ENCODE measurements at places on chromosomes 16 and 17.

DNA sequence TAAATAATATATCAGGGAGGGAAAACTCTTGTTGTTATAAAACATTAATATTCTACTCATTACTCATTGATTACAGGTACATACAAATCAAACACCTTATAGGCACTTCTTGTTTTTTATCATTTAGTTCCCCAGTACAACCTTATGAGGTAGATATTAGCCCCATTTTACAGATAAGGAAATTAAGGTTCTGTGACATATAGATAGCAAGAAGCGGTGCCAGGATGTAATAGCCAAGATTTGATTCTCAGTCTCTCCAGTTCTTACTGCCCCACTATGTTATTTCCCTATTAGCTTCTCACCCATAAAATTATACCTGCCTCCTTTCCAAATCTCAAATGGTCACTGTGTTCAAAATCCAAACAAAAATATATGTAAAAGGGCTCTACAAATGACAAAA, 36.9 kb downstream of the CMTM3 start:
- no peak for DNase-seq

DNA sequence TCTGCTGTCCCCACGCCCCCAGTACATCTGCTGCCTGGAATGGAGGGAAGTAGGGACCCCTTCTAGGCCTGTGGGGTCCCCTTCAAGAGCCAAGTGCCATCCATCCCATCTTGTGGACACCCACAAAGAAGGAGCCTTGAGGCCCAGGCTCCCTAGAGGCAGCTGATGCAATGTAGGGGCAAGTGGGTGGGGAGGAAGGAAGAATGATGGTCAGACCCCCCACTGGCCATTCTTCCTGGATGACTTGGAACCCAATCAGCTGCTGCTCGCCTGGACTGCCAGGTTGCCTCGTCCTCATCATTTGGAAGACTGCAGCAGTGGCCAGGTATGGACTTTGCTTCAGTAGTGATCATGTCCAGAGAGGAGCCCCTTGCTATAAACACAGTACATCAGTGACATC, 48.9 kb downstream of the SMPD3 start:
- DNase-seq, result no peak

DNA sequence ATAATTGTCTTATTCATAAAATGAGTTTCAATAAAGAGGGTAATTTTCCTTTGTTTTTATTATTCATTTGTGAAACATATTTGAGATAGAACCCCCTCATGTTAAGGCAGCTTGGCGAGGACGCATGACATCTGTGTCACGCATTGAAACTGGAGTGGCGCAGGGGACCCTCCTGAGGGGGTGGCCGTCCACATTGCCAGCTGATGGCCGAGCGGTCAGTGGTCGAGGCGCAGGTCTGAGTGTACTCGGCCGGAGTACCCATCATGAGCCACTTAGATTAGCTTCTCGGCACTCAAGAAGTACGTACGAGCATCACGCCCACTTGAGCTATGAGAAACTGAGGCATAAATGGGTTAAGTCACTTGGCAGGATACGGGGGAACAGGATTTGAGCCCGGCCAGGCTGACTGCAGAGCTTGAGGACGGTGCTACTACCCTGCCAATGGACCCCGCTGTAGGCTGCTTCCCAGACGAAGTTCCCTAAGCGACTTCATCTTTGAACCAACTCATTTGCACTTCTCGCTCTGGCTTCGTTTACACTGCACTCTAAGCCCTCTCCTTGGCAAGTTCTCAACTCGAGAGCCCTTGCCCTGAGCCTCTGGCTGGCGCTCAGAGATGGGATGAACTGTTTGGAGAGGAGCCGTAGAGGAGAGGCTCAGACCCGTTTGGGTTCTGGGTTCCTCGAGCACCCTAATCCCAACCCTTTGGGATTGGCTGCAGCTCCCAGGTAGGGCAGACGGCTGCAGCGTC, 91.8 kb downstream of the SDK2 start:
- DNase-seq, result no peak

DNA sequence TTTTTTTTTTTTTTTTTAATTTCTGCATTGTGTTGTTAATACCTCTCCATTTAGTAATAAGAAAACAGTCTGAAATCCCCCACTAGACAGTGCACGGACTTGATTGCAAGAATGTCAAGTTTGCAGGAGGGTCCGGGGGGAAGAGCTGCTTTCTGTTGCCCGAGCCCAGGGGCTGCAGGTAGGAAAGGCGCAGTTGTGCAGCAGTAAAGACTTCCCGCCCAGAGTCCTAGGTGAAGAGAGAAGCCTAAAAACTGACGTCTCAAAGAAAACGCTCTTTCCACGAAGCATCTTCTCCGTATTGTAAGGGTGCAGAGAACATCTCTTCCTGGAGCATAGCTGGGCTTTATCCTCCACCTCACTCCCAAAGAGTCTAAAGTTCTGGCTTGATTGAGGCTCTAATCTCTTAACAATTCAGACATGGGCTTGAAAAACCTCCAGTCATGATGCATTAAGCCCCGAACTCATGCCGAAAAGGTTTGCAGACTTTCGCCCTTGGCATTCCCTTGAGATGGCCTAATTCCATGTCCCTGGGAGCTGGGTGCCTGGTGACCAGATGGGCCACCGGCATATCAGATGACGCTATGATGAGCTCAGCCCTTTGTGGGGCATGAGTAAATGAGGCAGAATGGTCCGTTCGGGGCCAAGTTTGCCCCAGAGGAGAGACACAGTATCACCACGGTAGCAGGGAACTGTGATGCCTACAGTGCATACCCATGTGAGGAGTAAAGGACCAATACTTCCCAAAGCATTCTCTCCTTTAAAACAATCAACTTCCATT, 436.2 kb upstream of the ZFHX3 start:
- DNase-seq, result no peak

DNA sequence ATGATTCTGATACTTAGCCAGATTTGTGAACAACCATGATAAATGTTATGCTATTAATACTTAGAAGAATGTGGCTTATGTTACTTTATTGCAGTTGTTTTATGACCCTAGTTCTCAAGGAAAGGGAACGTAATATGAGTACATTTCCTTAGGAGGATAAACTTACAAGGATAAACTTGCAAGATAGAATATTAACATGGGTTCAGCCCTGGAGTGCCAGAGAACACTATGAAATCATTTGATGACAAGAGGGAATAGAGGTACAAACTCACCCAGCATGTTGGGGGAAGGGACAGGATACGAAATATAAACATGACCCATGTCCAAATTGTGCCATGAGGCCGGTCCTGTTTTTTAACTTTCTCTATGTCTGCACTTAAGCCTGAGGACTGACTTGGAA, 13.0 kb upstream of the ABCA5 start:
- DNase-seq, result no peak

GRCh38 chr17:8995711-8996110, 25.6 kb upstream of the NTN1 start:
- no peak for DNase-seq

DNA sequence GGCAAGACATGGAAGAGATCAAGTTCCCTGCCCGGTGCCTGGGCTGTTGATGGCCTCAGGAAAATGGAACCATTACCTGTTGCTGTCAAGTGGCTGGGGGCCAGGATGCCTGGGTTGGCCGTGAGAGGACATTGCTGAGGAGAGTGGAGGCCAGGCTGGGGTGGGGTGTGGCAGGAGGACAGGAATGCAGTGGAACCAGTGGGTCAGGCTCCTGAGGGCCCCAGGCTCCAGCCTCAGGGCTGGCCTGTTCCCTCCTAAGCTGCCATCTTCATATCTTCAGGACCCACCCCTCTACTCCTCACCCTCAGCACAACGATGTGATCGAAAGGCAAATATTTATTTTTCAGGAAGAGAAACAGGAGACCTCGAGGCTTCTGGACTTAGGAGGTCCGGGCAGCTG, 8.5 kb upstream of the YPEL3 start:
- DNase-seq, result no peak

DNA sequence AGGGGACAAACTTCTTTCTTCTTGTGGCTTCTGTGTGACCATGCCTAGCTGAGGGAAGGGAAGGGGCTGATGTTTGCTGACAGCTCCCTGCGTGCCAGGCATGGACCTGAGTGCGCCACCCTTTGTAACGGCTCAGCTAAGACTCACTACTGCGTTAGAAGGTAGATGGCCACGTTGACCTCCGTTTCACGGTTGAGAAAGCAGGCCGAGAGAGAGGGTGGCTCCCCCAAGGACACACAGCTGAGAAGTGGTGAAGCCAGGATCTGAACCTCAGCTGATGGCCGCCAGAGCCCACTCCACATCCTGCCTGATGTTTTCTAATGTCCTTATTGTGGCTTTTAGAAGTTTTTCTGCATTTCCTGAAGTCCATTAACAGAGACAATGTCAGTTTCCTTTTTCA, 45.1 kb downstream of the RGS9 start:
- DNase-seq, result no peak

GRCh38 chr16:53183442-53183841, 128.7 kb downstream of the CHD9 start:
- no peak for DNase-seq

GRCh38 chr16:87602821-87603683, 744 bp downstream of the JPH3 start:
- DNase-seq, result no peak

- DNase-seq, result no peak
Measured at GRCh38 chr16:87196661-87197060, 120.5 kb downstream of the C16orf95 start.

GRCh38 chr17:4479982-4480751, 18.5 kb upstream of the SPNS2 start:
- DNase-seq, result no peak

DNA sequence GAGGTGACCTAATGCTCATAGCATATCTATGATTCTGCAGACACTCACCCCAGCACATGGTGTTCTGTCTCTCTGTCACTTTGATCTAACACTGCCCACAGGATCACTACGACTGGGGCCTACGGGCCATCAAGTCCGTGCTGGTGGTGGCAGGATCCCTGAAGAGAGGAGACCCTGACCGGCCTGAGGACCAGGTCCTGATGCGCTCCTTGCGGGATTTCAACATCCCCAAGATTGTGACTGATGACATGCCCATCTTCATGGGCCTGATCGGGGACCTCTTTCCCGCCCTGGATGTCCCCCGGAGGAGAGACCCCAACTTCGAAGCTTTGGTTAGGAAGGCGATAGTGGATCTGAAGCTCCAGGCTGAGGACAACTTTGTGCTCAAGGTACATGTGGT, 146.4 kb downstream of the DNAH9 start:
- no peak for DNase-seq

- no peak for DNase-seq
Measured at GRCh38 chr17:31273516-31273915, 23.5 kb downstream of the OMG start.

DNA sequence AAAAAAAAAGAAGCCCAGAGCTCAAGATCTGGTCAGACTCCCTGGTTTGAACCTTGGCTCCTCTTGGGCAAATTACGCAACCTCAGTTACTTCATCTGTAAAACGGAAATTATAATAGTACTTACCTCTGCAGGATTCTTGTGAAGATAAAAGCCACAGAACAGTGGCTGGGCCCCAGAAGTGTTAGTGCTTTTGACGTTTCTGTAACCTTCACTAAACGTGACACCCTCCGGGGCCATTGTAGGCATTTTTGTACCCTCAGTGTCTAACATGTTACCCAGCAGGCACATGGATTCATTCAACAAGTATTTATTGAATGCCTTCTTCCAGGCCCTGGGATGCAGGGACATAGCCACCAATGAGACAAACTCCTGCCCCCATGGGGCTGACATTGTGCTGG, 58.0 kb downstream of the PITPNC1 start:
- no peak for DNase-seq

DNA sequence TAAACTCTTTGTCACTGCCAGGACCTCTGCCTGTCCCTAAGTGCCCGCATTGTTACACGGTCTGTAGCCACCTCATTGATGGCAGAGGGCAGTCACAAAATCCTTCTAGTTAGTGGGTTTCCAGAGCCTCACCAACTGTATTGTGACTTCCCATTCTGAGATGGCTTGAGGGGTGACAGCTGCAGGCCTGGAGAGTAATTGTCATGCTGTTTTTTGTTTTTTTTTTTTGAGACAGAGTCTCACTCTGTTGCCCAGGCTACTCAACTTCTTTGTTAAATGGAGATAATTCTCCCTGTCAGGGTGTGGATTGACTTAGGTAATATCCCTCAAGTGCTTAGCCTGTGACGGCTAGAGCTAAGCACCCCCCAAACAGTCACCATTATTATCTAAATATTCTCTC, 77.9 kb downstream of the SDR42E1 start:
- DNase-seq, result no peak

GRCh38 chr16:86930001-86930400, 351.7 kb downstream of the FOXL1 start:
- no peak for DNase-seq

DNA sequence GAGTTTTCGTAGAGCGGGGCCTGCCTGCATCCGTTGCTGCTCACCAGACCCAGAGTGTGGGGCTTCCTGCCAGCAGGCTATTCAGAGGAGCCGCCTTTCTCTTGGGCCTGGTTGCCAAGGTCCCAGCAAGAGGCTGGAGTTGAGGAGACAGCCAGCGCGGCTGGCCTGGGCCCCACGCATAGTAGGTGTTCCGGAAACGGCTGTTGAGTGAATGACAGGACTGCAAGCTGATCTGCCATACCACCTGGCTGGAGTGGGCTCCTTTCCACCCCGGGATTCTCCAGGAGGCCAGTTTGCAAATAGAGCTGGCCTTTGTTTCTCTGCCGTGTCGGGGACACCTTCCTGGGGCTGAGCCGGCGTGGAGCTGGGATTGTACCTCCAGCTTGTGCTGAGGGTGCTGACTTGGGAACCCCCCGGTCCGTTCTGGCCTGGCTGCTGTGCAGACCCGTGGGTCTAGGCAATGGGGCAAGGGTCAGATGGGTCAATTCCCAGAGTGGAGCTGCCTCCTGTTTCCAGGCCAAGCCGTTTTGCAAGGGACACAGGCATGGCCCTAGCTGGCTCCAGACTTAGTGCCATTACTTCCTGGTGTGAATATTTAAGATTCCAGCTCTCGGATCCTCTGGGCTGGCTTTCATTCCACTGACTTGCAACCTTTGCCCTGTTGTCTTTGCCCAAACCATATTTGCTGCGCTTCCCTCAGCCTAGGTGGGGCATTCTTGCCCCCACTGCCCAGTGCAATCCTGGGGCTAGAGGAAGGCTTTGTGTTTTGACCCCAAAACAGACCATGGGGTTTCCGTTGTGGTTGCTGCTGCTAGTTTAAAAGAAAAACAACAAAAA, 68.8 kb downstream of the CMIP start:
- no peak for DNase-seq

- no peak for DNase-seq
Measured at GRCh38 chr17:39834017-39834416, 30.1 kb downstream of the IKZF3 start.

DNA sequence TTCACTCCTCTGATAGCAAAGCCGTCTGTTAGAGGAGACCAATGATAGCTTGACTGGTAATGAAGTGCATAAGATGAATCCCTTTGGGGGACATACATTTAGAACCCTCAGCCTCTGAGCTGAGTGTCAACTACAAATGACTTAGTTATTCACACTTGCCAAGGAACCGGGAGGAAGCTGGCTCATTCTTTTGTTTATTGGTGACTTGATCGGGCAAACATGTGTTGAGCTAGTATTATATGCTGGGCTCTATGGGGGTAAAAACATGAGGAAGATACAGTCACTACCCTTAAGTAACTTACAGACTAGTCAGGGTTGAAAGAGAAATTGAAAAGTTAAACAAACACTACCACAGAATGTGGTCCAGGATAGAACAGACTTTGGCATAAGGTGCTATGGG, 3.0 kb downstream of the CCL16 start:
- DNase-seq, result no peak

- DNase-seq, result no peak
Measured at GRCh38 chr17:76538941-76539570, 788 bp upstream of the PRCD start.
